ENCODE measurements at places on chromosomes 6 and 20.

DNA sequence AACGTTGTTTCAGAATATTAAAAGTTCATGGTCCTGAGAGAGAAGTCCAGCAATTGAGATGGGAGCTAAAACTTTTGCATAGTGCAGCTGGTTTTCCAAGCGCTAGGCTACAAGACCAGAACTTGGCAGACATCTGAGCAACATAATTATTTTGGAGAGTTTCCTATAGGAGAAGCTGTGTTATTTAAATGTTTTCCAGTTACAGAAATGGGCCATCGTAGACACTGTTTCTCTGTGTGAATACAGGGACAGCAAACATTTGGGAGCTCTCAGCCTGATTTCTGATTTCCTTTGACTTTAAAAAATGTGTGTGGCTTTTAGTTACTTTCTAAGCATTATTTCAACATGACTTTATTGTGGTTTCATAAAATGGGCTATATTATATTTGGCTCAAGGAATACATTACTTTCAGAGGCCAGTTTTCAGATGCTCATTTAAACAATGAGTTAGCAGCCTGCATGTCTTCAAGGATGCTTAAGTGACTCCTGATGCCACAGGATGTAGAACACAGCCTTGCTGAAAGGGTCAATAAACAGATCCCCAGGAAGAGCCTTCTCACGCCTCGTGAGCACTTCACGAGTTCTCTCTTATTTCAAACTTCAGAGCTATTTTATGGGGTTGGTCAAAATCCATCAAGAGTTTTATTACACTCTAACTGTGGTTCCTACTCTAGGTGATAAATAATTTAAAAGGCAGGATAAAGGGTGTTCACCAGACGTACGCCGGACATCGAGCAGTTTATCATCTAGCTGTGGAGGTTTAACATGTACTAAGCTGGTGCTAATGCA is 193.8 kb downstream of the SMOC2 start:
- no peak for DNase-seq

DNA sequence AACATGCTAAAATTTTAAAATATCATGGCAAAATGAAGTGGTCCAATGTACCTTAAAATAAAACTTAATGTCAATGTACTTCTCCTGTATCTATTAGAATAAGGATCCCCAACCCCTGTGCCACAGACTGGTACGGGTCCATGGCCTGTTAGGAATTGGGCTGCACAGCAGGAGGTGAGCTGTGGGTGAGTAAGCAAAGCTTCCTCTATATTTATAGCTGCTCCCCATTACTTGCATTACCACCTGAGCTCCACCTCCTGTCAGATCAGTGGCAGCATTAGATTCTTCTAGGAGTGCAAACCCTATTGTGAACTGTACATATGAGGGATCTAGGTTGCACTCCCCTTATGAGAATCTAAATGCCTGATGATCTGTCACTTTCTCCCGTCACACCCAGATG is 86.0 kb downstream of the SLC16A10 start:
- DNase-seq, result no peak

DNA sequence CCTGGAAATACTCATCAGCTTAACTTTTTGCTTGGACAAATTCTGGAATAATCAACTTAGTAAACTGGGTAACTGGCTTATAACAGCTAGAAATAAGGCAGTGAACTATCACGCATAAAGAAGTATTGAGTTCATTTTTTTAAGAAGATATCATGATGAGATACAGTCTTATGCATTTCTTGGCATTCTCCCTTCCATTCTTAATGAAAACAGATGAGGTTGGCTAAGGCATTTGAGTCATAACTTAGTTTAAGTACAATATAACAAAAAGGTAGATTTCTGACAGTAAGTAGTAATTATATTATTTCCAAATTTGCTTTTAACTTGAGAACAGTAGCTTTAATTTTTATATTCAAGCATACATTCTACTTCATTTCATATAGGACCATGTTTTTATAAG is 56.1 kb downstream of the SAMD5 start:
- DNase-seq, result no peak

GRCh38 chr6:12311106-12311505 is 20.9 kb downstream of the EDN1 start:
- no peak for DNase-seq

- DNase-seq, result no peak
Observed at GRCh38 chr20:14220986-14221385, 116.4 kb downstream of the FLRT3 start.

DNA sequence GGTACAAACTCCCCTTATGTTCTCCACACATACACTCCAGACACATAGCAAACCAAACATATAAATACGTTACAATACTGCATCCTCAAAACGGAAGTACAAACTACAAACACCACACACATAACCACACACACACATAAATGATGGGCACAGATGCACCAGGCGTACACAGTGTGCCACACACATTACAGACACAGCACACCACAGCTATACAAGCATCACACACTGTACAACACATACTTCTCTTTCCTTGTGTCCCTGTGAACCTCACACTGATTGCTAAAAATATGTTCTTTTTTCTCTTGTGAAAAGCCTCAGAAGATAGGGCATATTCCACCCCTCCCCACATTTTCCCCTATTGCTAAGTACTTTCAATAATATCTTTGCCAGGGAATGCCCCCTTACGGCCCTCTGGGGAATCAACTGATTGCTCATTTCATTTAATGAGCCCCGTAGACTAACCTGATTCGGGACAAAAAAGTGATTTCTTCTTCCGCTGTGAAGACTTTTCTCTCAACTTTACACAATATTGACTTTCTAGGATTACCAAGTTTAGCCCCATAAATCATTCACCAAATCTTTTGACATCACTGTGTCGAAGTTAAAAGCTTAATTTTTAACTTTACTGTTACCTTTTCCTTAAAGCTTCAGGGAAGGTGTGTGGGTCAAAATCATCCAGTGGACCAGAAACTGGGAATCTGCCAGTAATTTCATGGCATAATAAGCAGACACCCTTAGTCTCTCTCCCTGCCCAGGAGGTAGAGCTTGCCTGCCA is at the start of gene SLC17A1:
SLC17A1 (minus strand) TSS at position 521 of the 775 bp plus-strand sequence. CDS start 1,495 bp downstream, outside the sequence.
- DNase-seq, result no peak

DNA sequence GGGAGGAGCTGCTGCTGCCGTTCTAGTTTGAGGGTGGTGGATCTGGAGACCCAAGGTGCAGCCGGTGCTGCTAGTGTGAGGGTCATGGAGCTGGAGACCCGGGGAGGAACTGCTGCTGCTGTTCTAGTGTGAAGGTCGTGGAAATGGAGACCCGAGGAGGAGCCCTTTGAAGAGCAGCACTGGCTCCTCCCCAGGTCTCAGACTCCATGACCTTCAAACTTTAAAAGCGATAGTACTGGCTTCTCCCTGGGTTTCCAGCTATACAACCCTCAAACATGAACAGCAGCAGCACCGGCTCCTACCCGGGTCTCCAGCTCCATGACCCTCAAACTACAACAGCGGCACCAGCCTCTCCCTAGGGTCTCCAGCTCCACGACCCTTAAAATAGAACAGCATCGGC is 15.5 kb downstream of the ULBP3 start:
- no peak for DNase-seq

GRCh38 chr6:28522594-28523240 is 3.0 kb upstream of the GPX5 start:
- DNase-seq, result no peak

- no peak for DNase-seq
Observed at GRCh38 chr6:154232013-154232910, 124.3 kb downstream of the IPCEF1 start.

DNA sequence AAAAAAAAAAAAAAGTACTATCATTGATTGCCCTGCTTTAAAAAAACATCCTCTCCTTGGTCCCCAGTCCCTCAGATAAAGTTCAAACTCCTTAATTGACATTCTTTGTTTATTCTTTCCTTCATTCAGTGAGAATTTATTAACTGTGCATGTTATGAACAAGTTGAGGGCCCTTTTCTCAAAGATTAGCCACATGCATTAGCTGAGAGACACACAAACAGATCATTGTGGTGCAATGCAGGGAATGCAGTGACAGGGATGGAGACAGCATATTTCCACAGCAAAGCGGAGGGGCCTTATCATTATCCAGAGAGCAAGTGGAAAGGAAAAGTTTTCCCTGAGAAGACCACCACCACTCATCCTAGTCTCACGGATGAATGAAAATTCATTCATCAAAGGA is 21.9 kb upstream of the IPCEF1 start:
- DNase-seq, result no peak

DNA sequence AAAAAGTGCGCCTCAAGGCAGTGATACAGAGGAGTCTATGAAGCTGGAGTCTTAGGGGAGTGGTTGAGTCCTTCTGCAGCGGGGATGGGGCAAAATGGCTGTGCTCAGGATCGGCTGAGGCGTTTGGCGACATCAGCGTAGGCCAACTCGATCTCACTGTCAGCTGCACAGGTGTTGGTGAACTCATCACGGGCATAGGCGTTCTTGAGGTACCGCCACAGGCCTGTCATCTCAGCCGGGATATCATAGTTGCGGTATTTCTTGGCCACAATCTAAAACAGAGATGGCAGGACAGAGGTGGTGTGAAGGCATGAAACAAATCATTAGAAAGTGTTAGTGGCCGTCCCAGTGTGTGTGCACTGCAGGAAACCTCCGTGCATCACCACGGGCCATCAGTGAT is 112.7 kb downstream of the CLIC5 start:
- DNase-seq, result no peak

DNA sequence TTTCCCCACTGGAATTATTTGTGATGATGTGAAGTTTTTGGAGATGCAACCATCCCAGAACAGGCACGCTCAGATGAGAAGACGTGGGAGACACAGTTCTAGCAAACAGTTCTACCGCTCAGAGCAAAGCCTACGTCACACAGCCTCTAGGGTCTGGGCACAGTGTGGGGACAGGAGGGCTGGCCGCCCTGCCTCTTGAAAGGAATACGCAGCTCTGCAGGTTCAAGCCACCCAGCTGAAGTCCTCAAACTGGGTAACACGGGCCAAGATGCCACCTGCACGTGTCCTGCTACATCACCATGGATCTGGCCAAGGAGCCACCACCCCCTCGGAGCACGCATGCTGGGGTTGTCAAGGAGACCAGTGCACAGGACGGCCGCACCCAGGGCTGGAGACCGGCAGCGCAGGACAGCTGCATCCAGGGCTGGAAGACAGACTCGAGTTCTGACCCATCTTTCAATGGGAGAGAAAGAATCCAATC is 75.0 kb downstream of the NOL4L start:
- no peak for DNase-seq

GRCh38 chr20:19275630-19276071 is 63.2 kb downstream of the SLC24A3 start:
- DNase-seq, result no peak

GRCh38 chr6:36839749-36840431 is 646 bp upstream of the CPNE5 start:
- DNase-seq, result no peak

DNA sequence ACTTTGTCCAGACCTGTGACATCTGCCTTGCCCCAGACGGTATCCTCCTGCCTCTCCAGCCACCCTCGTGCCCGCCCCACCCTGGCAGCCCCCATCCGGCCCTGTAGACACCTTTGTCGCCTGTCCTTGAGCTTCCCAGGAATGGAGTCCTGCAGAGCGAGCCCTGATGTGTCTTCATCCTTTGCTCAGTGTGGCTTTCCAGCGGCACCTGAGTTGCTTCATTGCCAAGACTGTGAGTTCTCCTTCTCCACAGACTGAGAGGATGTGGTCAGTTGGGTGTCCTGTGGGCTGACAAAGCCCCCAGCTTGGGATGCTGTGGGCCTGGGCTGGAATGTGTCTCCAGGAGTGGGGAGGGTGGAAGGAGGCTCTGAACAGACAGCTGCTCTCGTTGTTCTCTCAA is 1.7 kb upstream of the CST4 start:
- no peak for DNase-seq

- no peak for DNase-seq
Observed at GRCh38 chr6:166266336-166266735, 41.9 kb downstream of the PRR18 start.

DNA sequence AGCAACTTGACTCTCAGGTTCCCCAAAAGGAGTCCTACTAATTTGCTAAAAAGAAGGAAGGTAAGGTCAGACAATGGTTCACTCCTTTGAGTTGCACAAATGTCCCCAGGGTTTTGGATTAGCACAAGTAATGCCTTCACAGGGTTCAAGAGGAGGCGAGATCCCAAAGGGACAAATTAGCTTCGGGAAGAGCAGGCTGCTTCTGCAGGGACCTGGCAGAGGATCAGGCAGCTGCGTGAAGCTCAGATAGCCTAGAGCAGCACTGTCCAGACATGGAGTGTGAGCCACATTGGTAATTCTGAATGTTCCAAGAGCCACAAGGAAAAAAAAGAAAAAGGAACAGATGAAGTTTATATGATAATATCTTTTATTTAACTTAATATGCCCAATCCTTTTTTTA is 115.4 kb downstream of the CFAP61 start:
- no peak for DNase-seq

DNA sequence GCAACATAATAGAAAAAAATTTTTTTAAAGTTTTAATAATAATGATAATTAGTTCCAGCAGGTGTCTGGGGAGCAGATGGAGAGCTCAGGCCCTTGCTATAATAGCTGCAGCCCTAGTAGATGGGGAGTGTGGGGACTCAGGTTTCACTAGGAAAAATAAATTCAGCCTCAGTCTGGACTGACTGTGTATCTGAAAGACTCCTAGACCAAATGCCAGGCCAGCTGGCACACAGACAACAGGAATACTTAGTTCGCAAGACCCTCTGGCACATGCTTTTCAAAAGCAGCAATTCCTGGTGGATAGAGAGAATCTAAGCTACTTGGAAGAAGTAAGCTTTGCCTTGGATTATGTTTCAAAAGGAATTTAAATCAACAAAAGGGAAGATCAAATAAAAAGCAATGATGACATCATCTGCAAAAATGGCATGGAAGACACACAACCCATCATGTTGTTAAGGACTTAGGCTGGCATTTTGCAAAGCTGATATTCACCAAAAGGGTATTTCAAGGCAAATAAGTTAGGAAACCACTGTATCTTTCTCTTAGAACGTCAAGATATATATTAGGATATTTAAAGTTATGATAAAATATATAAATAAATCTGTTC is 107.8 kb downstream of the RNGTT start:
- DNase-seq, result no peak

DNA sequence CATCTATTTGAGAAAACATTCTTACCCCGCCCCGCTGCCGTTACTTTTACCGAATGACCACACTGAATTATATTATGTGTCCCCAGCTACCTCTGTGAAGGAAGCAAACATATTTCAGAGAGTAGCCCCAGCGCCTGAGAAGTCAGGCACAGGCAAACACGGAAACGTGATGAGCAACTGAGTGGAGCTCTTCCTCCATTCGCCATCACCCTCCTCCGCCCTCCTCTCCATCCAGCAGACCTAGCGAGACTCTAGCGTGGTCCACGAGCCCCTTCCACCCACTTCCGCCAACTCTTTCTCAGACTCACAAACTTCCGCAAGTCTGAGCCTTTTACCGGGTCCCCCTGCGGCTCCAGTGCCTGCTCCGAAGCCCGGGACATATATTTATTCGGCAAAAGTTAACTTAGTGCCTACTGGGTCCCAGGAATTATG is 582 bp downstream of the SNRPB start:
- peak; percentile 38 for DNase-seq
